ENCODE measurements at places on chromosomes 16 and 17.

DNA sequence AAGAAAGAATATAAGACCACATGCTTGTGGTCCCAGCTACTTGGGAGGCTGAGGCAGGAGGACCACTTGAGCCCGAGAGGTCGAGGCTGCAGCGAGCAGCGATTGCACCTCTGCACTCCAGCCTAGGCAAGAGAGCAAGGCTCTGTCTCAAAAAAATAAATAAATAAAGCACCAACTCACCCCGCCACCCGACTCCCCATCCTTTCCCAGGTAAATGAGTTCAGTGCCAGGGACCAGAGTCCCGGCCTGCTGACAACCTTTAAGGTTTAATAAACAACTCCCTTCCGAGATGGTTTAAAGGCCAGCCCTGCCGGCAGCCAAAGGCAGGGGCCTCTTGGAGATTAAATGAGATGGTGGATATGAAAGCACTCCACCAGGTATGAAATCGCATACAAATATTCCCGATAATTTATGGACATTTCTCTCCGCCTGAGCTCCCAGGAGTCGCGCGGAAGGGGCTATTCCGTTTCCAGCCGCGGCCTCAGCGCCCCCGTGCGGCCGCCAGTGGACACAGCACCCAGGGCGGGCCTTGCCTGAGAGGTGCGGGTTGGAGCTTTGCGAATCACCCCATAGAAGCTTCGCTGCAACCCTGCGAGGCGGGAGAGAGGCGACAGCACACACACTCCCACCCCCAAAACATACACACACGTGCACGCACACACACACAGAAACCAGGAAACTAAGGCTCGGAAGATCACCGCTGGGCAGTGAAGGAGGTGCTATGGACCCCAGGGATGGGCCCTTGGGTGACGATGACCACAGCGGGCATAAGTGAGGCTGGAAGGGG is 4.0 kb upstream of the RPL38 start:
- DNase-seq = peak; percentile 59

DNA sequence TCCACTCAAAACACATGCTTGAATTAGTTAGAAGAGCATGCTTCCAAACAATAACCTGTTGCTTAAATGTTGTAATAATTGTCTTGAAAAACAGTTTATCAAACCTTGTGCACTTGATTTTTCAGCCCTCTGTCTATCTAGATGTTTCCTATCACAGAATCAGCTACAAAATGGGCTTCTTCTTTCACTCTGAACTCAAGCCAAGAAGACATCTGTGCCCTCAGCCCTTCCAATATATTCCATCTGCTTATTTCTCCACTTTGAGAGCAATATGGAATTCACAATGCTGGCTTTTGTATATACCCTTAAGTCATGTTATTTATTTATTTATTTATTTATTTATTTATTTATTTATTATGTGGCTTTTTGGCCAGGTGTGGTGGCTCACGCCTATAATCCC is 234.2 kb downstream of the TOX3 start:
- DNase-seq = no peak

DNA sequence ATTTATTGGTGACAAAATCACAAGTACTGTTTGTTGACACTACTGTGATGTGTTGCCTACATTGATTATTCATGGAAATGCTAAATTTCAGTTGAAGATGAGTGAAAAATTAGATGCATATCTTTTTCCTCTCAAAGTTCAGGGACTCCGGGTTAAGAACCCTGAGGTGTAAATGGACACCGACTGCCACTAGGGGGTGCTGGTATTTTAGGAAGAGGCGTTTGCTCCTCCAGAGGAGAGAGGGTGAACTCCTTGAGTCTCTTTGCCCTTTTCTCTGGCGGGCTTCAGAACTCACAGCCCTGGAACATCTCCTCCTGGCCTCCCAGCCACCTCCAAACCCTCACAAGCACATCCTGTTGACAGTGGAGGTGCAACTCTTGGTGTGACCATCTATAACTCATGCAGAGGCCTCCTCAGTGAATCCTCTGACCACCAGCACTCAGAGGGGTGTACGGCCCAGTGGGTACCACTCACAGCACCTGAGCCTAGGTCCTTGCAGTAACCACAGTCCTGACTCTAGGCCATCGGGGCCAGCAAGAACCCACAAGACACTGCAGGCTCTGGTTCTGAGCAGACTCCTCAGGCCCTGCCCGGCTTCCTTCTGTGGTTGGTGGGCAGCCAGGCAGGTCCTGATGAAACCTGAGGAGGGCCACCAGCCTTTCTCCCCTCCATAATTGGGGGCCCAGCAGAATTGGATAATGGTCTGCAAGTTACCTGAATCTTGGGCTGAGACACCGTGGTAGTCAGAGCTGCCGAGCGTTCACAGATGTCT is 26.2 kb upstream of the PIK3R5 start:
- DNase-seq = peak; percentile 77

GRCh38 chr17:10060526-10060925 is 137.9 kb downstream of the GAS7 start:
- DNase-seq = no peak

DNA sequence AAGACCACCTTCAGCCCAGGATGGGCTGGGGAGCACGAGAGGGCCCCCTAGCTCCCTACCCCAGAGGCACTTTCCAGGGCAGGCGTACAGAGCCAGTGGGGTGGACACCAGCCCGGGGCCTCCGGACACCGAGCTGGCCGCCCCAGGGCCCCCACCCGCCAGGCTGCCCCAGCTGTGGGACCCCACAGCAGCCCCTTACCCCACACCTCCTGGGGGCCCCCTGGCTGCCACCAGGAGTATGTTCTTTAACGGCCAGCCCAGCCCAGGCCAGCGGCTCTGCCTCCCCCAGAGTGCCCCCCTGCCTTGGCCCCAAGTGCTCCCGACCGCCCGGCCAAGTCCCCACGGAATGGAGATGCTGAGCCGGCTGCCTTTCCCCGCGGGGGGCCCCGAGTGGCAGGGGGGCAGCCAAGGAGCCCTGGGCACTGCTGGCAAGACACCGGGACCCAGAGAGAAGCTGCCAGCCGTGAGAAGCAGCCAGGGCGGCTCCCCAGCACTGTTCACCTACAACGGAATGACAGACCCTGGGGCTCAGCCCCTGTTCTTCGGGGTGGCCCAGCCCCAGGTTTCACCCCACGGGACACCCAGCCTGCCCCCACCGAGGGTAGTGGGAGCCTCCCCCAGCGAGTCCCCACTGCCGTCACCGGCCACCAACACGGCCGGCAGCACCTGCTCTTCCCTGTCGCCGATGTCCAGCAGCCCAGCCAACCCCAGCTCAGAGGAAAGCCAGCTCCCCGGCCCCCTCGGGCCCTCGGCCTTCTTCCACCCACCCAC is 24.3 kb upstream of the ZFPM1 start:
- DNase-seq = no peak

- DNase-seq = no peak
Observed at GRCh38 chr16:66924527-66925321, 611 bp downstream of the RRAD start.

- no peak for DNase-seq
Observed at GRCh38 chr17:49616086-49616485, 40.4 kb downstream of the NXPH3 start.

GRCh38 chr17:57612202-57613071 is 132.7 kb downstream of the CCDC182 start:
- no peak for DNase-seq
